Left ventricle myocardium inferior (tissue), 1 donor: ENCODE measurements at places on chromosomes 3 and 15. TPM values are rescaled to one million over a fixed set of nuclear protein-coding genes. Genes with fewer than 3 reads are reported as not detected.

DNA sequence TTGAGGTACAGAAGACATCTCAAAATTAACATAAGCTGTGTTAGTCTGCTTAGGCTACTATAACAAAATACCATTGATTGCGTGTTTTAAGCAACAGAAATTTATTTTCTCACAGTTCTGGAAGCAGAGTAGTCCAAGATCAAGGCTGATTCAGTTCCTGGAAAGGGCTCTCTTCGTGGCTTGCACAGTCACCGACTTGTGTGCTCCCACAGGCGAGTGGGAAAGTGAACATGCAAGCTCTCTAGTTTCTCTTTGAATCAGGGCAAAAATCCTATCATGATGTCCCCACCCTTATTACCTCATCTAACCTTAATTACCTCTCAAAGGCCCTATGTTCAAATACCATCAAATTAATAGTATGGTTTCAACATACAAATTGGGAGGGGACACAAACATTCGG is 505.9 kb downstream of the ZIC1 start:
- DNase-seq, result no peak

The TIMP4 gene
- total RNA-seq, result 12.3 TPM

GRCh38 chr15:91892436-91892835 is 38.9 kb downstream of the SLCO3A1 start:
- no peak for DNase-seq

DNA sequence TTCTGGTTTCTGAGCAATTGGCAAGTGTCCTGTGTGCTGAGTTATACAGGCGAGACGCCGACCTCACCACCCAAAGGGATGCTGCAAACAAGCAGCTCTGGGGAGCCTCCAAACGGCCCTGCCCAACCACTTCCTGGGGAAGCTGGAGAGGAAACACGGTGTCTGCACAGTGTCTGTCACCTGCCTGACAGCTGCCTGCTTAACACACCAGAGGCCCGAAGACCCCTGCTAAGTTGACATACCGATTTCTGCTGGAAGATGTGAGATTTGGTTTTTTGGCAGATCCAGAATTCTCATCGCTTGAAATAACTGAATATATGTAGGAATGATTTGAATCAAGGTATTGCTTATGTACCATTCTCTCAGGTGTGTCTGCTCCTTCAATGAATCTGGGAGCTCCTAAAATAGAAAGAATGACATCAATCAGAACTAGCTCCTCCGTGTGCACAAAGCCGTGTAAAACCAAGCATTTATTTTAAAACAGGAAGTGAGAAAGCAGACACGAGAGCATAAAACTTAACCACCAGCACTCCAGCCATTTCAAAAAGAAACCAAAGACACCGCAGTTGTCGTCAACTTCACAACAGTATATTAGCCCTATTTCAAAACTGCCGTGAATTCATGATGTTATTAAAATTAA is 27.2 kb downstream of the LRRC2 start:
- DNase-seq, result peak; percentile 34

DNA sequence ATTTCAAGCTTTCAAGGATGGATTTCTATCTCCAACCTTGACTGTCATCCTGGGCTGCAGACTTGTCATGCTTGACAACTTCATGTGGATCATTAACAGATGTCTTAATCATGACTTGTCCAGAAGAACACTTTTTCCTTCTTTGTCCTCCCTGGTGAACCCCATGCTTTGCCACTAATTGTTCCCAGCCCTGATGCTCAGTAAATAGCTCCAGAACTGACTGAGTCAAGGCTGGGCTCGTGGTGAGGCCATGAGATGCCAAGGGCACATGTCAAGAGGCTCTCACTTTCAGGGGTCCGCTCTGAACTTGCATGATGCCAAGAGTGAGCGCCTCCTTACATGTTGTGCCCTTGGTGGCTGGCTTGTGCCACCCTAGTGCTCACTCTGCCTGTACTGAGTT is 48.9 kb upstream of the KY start:
- DNase-seq, result no peak
